ENCODE measurements at places on chromosomes 16 and 17.
A peak's percentile ranks its signal among the peaks of the same experiment; 100 is the strongest.

DNA sequence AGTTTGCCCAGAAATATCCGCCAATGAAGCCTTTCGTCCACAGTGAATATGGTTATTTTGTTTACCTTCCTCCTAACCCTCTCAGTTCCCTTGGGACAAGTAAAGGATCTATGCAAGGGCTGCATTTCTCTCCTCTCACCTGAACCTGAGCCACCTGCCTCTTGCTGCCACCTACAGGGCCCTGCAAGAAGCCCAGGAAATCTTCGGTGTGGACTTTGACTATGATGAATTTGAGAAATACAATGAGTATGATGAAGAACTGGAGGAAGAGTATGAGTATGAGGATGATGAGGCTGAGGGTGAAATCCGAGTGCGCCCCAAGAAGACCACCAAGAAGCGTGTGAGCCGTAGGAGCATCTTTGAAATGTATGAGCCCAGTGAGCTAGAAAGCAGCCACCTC is 14.0 kb downstream of the SUPT6H start:
- DNase-seq, result no peak

- no peak for DNase-seq
These were observed 7.9 kb upstream of the SLFN14 start for GRCh38 chr17:35568561-35568960.

- peak; percentile 65 for DNase-seq
These were observed 30.1 kb downstream of the HIC1 start for GRCh38 chr17:2084766-2085647.

DNA sequence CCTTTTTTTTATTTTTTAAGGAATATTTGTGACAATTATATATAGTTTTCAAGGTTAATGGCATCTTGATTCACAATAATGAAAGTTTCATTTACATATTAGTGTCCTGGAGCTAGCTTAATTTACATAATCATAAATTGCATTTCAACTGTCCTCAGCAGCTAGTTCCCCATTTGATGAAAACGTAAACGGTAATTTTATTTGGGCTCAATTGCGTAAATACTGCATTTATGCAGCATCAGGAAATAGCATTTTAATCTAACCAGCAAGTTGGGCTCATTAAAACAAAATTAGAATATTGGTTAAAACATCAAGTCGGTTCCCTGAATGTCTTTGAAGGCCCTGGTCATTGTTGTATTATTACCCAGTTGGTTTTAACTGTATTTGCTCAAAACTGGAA is 136.8 kb upstream of the CDH5 start:
- DNase-seq, result no peak

- no peak for DNase-seq
These were observed 14.7 kb upstream of the LITAF start for GRCh38 chr16:11601425-11601824.

DNA sequence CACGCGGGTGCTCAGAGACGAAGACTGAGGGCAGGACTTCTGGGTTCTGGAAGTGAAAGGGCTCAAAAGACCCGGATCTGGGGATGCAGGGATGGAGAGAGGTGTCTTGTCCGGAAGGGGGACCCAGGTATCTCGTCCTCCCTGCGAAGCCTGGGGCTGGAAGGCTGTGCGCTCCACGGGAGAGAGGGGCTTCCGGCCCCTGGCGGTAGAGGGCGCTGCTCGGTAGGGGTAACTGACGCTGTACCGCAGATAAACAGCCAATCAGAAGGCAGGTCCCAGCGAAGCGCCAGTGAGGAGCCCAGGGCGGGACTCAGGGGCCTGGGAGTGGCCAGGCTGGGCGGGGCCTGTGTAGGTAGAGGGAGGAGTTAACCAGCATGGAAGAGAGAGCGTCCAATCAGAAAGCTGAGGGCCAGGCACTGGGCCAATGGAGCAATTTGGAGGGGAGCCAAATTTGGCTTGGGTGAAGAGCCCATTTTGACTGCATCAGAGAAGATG is 804 bp downstream of the TGFB1I1 start:
- peak; percentile 69 for DNase-seq

DNA sequence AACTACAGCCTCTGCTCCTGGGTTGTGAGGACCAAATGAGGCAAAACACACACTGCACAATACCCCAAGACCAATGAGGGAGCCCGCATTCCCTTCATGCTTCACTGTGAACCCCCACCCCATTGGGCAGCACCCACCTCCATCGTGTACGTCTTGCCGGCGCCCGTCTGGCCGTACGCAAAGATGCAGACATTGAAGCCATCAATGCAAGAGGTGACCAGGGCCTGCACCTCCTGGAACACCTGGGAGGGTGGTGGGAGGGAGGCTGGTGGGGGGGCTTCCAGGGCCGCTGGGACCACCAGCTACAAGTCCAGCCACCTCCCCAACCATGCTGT is 28.4 kb downstream of the KATNB1 start:
- DNase-seq, result no peak

GRCh38 chr16:66930189-66930588 is 4.0 kb downstream of the CIAO2B start:
- DNase-seq, result no peak

- no peak for DNase-seq
These were observed 21.0 kb downstream of the GLG1 start for GRCh38 chr16:74585846-74586443.

DNA sequence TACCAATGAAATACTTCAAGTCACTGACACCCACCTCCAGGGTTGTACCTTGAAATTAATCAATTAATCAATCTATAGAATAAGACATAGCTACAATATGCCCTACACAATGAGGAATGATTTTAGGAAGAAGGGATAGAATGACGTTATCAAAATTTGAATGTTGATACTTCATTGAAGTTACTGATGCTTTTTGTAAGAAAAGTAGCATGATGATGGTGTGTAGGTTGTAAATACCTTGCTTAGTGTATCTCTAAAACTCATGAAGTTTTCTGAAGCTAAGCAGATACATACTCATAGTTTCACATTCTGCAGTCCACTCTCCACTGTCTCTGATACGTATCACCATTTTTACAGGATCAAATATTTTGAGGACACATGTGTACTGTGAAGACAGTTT is 670.4 kb upstream of the GOT2 start:
- DNase-seq, result no peak

DNA sequence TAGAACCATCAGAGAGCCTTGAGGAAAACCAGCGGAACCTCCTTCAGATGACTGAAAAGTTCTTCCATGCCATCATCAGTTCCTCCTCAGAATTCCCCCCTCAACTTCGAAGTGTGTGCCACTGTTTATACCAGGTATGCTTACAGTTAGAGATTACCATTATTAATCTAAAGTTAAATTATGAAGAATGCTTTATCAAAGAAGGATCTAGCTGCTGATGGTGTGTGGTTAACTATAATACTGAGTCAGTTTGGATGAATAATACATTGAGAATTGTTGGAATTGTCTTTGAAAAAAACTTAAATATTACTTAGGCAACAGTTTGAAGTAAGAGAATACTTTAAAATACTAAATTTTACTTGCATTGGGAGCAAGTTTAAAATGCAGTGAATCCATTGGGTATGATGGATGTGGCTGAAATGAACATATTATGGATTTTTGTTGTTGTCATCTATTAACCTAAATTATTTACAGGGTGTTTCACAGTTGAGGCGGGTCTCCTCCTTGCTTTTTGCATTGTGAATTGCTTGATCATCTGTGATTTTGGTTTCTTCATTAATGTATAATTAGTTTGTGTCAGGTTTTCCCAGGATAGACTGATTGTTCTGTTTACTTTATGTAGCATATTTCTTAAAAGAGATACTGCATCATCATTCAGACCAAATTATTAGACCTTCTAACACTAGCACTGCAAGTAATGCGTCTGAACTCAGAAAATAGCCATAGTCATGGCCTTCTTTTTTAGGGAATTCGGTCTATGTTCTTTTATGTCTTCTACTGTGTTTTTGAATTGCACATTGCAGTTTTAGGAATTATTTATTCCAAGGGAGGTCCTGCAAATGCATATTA is 47.8 kb downstream of the OMG start:
- DNase-seq, result peak; percentile 21

GRCh38 chr17:35117984-35118383 is 1.7 kb downstream of the RAD51D start:
- DNase-seq, result no peak

- DNase-seq, result no peak
These were observed 622 bp upstream of the CCL16 start for GRCh38 chr17:35981908-35982330.

DNA sequence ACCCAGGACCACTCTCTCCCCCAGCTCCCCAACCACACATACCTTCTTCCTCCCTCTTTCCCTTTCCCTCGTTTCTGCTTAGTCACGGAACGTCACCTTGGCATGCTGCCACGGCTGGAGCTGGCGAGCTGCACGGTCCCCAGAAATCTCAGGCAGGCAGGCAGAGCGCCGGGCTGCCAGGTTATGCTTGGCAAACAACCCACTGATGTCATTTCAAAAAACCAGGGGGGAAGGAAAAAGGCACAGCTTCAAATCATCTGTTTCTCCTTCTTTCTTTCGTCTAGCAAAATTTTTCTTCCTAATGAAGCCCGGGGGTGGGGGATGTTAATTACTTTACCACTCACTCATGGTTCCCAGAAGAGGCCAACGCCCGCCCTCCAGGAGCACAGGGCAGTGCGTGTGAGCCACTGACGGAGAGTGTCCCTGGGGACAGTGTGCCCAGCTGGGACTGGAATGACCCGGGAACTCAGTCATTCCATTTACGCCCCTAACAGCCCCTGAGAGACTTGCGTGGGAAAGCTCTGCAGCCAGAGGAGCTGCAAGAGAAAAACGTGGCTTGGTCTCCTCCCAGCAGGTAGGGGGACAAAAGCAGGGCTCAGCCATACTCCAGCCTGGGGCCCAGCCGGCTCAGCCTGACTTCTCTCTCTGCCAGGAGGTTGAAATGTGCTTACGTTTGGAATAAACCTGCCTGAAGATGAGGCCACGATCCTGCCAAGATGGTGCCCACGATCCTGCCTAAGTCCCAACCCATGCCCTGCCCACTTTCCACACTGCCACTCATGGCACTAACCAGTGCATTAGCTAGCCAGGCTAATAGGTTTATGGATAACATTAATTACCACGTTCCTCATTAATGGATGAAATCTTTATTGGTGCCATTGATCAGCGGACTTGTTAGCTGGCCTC is 198.9 kb downstream of the ZFHX3 start:
- DNase-seq, result peak; percentile 65

DNA sequence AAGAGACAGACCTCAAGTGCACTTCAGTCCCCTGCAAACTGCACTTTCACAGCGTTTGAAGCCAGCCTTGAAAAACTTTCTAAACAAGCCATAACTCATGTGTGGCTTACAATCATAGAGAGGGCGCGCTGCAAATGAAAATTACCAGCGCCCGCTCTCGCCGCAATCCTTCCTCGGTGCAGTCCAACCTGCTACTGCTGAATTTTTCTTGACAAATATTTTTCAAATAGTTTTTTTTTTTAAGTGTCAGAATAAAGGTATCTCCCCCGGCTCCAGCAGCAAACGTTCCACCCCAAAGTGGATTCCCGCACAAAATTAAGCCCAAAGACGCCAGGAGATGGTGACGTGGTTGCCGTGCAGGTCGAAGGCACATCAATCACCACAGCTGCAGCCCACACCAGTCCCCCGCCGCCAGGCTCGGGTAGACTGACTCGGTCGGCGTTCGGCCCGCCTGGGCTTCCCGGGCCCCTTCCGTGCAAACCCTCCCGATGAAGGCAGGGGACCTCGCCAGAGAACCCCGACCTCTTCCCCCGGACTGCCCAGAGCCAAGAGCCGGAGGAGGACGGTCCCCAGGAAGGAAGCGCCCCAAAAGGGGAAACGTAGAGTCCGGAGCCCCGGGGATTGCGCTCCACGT is 630 bp downstream of the GRB2 start:
- DNase-seq, result no peak

DNA sequence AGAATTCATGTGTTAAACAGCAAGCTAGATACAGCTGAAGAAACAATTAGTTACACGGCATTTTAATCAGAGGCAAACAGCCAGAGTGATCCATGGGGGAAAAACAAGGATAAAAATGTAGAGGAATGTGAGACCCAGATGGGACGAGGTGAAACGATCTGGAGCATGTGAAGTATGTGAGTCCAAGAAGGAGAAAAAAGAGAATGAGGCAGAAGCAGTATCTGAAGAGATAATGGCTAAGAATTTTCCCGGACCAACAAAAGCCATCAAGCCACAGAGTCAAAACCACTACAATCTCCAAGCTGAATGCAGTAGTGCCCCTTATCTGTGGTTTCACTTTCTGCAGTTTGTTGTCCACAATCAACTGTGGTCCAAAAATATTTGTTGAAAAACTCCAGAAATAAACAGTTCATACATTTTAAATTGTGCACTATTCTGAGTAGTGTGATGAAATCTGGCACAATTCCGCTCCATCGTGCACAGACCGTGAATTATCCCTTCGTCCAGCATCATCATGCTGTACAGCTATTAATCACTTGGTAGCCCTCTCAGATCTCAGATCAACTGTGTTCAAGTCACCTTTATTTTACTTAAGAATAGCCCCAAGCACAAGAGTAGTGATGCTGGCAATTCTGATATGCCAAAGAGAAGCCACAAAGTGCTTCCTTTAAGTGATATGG is 18.8 kb downstream of the MYH10 start:
- no peak for DNase-seq

GRCh38 chr17:72587773-72588511 is 467.1 kb downstream of the SOX9 start:
- DNase-seq, result no peak

DNA sequence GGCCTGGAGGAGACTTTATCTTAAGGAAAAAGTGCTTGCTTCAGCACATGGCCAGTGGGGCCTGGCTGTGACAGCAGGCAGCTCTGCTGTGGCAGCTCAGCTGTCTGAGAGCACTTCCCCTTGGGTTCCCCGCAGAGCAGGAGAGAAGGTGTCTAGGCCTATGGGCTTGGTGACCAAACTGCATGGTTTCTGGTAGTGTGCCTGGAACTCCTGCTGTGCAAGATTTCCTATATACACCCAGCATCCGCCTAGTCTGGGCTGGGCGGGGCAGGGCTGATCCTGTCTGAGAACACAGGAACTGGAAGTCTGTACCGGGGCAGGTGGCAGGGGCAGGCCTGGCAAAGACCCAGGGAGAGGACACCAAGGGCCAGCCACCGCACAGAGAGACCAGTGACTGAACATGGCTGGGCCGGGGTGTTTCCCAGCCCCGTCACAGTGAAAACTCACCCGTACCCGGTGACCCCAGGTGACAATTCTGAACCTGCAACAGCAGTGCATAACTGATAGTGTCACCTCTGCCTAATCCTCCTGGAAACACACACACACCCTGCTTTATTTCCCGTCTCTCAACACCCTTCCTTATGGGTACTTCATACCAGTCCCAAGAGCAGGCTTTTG is 39.3 kb downstream of the CHD9 start:
- DNase-seq, result no peak
